ENCODE measurements at places on chromosomes 4 and X. TPM values are rescaled to one million over a fixed set of nuclear protein-coding genes. Genes with fewer than 3 reads are reported as not detected.

The CT45A2 gene
- not detected for total RNA-seq

The USP46 gene
- 17.8 TPM for total RNA-seq

The STARD8 gene
- total RNA-seq, result 10.3 TPM

The CYLC1 gene
- not detected for total RNA-seq

The PACRGL gene
- total RNA-seq, result 31.7 TPM

The FAM47E gene
- total RNA-seq, result under 0.01 TPM

The TMPRSS11F gene
- not detected for total RNA-seq

The AMOT gene
- 4.8 TPM for total RNA-seq

The EVC2 gene
- total RNA-seq, result 12.1 TPM

The PROM1 gene
- total RNA-seq, result 0.07 TPM

The MGAT4D gene
- total RNA-seq, result not detected

The MTM1 gene
- 18.9 TPM for total RNA-seq

GRCh38 chr4:163810755-163811154 is 316.3 kb downstream of the TMA16 start:
- no peak for DNase-seq

DNA sequence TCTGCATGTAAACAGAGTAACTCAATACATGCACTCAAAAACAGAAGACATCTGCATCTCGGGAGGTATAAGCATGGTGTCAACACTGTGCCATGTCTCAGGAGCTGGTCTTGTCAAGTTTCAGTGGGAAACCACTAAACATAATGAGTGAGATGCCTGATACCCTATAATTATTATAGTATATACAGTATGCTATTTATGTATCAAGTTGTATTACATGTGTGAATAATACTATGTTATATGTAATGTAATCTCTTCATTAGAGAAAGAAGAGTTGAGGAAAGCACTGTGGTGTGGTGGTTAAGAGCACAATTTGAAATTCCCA is 2.5 kb downstream of the PPBP start:
- no peak for DNase-seq

DNA sequence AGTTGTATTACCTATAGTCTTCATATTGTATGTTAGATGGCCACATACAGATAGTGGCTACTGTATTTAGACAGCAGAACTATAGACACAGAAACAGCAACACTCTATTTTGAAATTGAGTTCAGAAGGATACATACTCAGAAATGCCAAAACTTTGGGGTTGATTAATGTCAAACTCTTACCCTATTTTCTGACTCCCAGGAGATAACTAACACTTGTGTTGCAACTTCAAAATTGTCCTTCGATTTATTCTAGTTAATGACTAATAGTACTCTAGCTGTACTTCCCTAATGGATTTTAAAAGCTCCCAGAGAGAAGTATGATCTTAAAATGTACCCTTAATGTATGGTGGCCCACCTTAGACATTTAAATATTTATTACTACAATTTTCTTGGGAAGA is 229.9 kb upstream of the UGT8 start:
- DNase-seq, result no peak

DNA sequence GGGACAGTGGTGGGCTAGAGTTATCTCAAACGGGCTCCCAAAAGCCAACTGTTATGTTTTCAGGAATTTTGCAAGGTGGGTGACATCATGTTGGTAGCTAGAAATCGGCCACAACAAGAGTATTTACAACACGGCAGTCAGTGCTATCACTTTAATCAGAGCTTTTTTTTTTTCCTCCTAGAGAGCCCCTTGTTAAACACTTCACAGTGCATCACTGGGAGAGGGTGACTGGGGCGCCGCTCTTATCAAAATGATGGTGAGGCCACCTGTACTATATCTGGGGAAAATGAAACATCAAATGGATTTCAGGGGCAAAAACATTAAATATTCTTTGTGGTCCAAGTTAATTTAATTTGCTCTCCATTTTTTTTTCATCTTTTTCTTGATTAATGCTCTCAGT is 44.9 kb downstream of the MAMLD1 start:
- no peak for DNase-seq

- peak; percentile 54 for DNase-seq
Measured at GRCh38 chr4:141352909-141353525, 132.3 kb downstream of the ZNF330 start.

GRCh38 chr4:184950926-184951325 is 67.4 kb upstream of the HELT start:
- no peak for DNase-seq

GRCh38 chr4:17323554-17324385 is 188.1 kb downstream of the QDPR start:
- DNase-seq, result no peak

GRCh38 chr4:55008166-55009056 is 117.0 kb downstream of the KDR start:
- peak; percentile 76 for DNase-seq

DNA sequence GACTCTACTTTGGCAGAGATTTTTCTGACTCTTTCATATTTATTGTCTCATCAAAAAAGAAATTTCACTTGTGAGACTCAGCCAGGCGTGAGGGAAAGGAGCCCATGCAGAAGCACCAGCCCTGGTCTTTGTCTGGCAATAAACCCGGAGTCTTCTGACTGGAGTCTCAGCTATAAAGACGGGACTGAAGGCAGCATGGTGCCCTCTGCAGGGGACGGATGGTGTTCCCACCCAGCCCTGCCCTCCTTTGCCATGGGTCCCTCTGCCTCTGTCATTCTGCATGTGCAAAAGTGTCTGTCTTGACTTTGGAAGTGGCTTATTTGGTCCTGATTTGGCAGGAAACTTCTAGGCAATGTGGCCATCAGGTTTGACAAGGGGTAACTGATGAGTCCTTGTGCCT is 14.2 kb downstream of the ZNF185 start:
- DNase-seq, result no peak

- DNase-seq, result no peak
Measured at GRCh38 chr4:140271553-140271952, 101.9 kb upstream of the SCOC start.

DNA sequence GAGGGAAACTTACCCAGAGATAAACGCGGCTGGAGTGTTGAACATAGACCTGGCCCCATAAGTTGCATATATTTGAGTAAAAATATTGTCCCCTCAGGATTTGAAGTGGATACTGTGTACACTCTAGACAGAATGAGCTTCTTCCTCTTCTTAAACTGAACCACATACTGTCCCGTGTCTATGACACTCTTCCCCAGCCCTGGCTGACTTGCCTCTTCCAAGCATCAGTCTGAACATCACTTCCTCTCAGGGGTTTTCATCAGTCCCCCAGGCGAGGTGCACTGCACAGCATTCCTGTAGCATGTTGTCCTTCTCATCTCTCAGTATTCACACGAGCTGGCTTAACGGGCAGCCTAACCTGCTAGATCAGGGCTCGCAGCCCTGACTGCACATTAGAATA is 80.5 kb upstream of the TMEM150C start:
- no peak for DNase-seq

DNA sequence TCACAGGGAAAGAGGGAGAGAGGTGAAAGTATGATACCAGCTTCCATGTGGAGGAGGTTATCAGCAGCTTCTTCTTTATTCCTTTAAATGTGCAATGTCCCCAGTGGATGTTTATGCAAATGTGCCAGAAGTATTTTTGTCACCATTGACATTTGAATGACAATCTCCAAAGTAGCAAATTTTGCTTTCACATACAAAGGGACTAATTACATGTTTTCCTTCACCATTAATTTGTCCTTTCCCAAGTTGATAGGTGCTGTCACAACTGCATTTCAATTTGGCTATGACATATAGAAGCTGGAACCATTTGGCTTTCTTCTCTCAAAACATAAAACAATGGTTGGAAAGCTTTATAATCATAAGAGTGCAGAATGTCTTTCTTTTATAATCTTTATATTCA is 469.0 kb upstream of the NWD2 start:
- no peak for DNase-seq

GRCh38 chrX:37383313-37383712 is 34.1 kb downstream of the PRRG1 start:
- no peak for DNase-seq

DNA sequence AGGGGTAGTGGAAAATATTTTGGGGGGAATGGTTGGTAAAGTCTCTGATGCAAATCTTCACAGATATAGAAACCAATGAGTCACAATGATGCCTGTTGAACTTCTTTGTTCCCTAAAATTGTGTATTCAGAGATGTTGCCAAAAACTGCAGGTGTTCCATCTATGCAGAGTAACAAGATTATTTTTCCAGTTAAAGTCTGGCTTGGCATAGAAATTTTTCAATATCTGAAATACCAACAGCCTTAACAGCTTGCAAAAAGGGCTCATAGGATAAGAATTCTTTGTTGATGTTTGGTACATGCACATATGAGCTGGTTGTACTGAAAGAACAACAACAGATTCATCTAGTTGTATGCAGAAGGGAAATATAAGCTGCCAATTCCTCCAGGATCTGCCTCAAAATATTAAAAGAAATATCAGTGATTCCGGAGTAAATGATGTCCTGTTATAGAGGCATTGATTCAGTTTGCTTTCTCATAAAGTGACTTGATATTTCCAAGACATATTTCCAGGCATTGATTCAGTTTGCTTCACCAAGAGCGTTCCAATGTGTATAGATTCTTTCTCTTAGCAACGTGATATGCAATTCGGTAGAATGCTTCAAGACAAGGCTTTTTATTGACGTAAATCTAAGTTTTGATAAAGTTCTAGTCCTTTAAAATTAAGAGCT is 564.4 kb downstream of the TMA16 start:
- DNase-seq, result no peak

GRCh38 chr4:41142376-41143310 is 71.7 kb downstream of the APBB2 start:
- no peak for DNase-seq

DNA sequence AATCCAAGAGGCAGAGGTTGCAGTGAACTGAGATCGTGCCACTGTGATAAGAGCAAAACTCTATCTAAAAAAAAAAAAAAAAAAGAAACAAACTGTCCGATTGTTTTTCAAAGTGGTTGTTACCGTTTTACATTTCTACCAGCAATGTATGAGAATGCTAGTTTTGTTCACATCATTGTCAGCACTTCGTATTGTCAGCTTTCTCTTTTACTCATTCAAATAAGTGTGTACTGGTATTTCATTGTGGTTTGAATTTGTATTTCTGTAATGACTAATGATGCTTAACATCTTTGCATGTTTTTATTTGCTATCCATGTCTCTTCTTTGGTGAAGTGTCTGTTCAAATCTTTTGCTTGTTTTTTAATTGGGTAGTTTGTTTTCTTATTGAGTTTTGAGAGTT is 65.8 kb downstream of the GPR101 start:
- no peak for DNase-seq

DNA sequence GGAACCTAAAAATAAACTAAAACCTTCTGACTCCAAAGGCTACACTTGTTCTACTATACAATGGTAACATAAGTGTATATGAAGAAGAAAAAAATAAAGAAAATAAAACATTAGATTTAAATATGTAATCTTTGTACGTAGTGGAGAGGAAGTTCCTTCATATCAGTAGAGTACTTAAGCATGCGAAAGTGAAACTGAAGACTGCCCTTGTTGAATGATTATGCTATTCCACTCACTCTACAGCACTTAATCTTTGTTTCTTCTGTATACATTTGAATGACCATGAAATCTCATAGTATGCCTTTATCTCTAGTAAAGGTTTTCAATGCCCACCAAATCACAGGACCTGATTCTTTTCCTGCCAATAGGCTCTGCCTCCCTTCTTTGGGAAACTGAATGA is 78.9 kb downstream of the NDST3 start:
- no peak for DNase-seq

- DNase-seq, result no peak
Measured at GRCh38 chr4:170931321-170931720, 841.6 kb upstream of the AADAT start.

- DNase-seq, result no peak
Measured at GRCh38 chr4:41363384-41363981, 106.8 kb downstream of the UCHL1 start.

DNA sequence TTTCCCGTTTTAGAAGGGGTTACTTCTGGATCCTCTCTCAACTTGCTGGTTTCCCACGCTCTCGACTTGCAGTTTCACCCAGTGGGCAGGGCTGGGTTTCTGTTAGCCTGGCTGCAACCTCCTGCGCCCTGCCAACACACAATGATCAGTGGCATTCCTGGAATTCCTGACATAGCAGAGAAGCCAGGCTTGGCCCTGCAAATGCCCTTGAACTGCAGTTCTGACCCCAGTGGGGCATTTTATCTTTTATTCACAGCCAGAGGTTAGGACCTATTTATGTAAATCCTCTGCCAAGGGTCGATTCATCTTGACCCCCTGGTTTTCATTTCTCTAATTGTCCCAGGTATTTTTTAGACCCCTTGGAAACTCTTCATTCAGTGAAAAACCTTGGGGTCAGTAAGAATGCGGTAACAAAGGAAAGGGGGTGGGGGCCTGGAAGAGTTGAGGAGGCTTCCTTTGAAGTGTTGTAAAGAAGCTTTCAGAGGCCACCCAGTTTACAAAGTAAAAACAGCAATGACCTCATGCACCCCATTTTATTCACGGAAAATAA is 217.6 kb downstream of the ZNF674 start:
- peak; percentile 70 for DNase-seq

- no peak for DNase-seq
Measured at GRCh38 chrX:155055494-155055893, 15.4 kb downstream of the CMC4 start.

DNA sequence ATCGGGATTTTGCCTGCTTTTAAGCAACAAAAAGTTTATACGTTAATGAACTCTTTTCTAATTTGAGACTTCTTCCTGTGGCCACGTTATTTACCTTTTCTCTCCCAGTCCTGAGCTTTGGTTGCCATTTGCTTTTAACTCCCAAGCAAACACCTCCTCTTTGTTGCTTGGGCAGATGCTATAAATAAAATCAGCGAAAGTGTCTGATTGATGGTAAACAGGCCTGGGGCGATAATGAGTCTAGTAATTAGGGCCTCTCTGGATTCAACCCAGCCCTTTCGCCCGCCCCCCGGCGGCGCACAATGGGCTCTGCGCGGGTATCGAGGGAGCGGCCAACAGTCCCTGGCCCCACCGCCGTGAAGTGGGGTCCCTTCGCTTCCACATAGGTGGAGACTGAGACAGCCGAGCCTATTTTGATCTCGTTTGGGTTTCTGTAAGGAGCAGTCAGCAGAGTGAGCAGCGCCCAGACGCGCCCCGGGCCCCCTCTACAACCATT is 790 bp downstream of the CLGN start:
- no peak for DNase-seq

DNA sequence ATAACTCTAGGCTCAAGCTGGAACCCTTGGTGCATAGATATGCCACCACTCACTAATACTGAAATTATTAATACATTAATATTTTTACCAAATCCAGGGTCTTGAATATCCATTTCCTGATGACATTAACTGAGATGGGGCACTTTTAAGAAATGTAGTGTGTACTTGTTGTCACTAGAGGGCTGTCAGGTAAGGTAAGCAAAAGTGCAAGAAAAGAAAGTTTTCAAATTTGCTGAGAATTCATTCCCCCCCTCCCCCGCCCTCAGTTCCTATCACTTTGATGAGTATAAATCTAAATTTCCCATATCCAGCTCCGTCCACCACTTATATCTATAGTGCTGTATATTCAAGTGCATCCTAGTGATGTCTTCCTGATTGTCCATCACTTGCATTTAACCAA is 20.5 kb upstream of the WDR44 start:
- DNase-seq, result no peak

DNA sequence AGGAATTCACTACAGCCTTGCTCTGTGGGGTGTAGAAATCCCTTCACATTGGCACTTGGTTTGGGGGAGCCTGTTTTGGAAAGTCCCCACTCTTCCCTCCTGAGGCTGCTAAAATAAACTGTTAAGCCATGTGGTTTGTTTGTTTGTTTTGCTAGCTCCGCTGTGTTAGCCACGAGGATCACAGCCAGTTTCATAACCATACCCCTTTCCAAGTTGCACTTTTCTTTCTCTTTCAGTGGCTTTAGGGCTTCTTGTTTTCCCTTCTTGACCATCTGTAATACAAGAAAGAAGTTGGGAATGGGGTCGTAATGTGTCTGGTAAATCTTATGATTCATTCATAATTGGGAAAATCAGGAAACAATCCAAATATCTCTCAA is 24.8 kb upstream of the UXT start:
- no peak for DNase-seq
